ENCODE measurements at places on chromosomes 7 and 10.

- no peak for DNase-seq
Measured at GRCh38 chr10:125157505-125157904, 2.9 kb downstream of the CTBP2 start.

- DNase-seq = no peak
Measured at GRCh38 chr7:133950855-133951254, 176.3 kb upstream of the LRGUK start.

DNA sequence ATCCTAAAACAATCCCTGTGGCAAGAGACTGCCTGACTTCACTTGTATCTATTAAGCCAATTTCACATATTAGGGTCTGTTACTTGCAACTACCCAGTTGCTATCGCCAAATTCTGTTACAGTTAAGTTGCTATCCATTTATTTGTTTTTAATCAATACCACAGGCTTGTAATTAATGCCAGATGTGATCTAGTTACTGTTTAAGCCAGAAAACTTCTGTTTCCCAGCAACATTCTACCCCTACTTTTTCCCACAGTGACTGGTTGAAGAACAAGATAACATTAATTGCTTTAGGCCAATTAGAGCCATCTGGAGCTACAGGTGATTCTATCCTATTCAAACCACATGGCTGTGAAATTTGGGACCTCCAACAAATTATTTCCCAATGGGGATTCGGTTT lies 131.3 kb downstream of the ALOX5 start:
- DNase-seq = no peak

GRCh38 chr10:46530249-46531186 lies 25.9 kb downstream of the GPRIN2 start:
- no peak for DNase-seq

DNA sequence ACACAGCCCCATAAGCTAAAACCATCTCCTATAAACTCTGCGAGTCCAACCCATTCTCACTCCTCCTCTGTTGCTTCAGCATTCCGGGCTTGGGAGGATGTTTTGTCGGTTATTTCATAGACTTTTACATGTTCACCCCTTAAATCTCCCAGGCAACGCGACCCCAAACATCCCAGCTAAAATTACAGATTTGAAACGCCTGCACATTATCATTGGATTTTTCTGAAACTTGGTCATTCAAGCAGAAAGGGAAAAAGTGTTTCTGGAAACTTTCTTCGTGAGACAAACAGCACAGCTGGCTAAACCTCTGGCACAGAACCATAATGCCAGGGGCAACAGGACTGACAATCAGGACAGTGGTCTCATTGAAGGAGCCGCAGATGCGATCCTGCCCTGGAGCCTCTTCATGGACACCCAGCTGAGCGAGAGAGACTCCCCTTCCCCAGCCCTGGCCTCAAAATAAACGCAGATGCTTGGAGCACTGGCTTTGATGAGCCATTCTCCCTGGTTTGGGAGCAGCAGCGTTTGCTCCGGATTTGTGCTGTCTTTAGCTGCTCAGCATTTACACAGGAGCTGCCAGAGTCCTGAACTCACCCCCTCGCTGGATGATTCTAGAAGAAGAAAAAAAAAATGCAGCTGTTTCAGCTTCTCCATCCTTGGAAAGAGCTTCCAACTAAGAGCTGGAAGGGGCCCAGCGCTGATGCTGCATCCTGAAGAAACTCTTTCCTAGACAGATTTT lies 30.1 kb downstream of the AFAP1L2 start:
- DNase-seq = no peak

GRCh38 chr7:78510580-78511188 lies 712.1 kb downstream of the PHTF2 start:
- DNase-seq = no peak

DNA sequence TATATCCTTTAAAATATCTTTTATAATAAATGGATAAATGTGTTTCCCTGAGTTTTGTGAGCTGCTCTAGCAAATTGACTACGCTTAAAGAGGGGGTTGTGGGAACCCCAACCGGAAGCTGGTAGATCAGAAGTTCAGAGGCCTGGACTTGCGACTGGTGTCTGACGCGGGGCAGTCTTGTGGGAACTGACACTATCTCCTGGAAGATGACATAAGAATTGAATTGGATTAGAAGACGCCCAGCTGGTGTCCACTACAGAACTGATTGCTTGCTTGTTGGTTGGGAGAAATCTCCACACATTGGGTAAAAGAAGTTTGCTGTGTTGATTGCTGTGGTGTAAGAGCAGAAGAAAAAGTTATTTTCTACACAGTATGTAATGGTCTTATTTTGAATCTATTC lies 51.1 kb upstream of the AHR start:
- DNase-seq = no peak

DNA sequence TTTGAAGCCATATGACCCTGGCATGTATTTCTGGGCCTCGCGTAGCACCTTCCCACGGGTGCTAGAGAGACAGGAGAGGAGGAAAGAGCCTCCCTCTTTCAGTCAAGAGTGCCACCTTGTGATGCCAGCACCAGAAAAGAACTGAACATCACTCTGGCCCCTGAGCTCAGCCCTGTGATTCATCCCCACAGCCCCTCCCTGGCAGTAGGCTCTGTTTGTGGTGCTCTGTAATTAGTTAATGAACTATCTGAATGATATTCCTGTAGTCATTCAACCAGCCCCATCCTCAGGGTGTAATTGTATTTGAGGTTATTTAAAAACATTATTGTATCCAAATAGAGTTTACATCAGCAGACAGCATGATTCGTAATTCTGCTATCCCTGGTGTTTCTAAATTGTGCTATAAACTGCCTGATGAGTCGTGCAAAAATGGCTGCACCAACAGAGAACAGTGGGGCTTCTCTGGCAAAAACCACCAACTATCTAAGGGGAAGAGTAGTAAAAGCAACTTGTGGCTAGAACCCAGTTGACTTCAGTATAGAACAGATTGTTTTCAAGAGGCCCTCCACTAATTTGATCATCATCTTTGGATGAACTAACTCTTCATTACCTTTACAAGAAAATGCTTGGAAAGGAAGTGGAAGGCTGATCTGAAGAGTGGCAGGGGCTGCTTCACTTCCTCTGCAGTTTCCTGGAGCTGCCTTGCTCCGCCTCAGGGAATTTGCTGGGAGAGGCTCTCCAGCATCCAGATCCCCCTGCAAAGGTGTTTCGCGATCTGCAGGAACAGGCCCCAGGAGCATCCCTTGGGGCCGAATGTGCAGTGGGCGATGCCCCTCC lies 23.7 kb upstream of the TIAL1 start:
- DNase-seq = no peak

DNA sequence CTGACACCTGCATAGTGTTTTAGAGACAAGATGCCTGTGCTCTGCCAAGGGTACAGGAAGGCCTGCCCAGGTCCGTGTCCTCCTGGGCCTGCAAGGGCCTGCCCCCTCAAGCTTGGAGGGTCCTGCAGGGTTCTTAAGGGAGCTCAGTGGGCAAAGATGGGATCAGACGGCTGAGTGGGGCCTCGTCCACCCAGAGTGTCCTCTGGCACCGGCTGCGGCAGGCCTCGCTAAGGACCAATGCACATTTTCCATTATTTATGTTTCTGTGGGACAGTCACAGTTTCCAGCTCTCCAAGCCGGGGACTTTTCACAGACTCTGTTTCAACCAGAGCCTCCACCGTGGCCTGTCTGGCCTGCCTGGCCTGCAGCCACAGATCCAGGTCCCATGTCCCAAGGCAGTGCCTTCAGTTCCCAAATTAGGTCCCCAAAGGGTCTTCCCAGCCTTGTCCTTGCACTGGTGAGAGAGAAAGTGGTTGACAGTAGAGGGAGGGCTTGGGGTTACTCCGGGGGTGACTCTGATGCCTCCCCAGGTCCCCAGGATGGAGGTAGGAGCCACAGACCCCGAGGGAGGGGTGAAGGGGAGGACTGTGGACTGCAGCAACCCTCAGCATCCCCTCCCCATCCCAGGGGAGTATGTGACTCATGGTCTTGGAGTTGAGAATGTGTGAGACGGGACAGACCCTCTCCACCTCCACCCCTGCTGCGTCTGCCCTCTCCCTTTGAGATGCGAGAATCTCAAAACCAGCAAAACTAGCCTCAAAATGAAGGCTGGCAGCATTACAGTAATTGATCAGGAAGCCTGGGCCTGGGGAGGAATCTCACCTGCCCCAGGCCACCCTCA lies 14.8 kb downstream of the MYL10 start:
- no peak for DNase-seq

- DNase-seq = no peak
Measured at GRCh38 chr10:31210190-31210589, 108.8 kb upstream of the ZEB1 start.

GRCh38 chr10:114767101-114767985 lies 54.2 kb upstream of the FHIP2A start:
- DNase-seq = peak; percentile 15

- DNase-seq = no peak
Measured at GRCh38 chr7:136697271-136697670, 171.2 kb upstream of the CHRM2 start.

DNA sequence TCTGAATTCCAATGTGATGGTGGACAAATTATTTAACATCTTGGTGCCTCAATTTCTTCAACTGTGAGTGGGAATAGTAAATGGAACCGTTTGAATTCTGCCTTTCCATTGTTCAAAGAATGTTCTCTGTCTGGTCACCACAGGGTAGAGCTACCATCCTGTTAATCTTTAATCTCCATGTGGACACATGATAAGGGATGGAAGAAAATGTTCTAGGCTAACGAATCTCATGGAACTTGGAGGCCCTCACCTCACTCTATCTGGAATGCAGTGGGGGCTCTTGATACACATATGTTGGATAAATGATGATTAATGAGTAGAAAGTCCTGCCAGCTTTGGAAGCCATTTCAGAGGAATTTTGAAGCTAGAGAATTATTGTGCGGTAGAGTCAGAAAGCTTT lies 118.5 kb upstream of the HABP2 start:
- no peak for DNase-seq

GRCh38 chr10:43648095-43648397 lies 635 bp downstream of the ZNF32 start:
- DNase-seq = no peak

DNA sequence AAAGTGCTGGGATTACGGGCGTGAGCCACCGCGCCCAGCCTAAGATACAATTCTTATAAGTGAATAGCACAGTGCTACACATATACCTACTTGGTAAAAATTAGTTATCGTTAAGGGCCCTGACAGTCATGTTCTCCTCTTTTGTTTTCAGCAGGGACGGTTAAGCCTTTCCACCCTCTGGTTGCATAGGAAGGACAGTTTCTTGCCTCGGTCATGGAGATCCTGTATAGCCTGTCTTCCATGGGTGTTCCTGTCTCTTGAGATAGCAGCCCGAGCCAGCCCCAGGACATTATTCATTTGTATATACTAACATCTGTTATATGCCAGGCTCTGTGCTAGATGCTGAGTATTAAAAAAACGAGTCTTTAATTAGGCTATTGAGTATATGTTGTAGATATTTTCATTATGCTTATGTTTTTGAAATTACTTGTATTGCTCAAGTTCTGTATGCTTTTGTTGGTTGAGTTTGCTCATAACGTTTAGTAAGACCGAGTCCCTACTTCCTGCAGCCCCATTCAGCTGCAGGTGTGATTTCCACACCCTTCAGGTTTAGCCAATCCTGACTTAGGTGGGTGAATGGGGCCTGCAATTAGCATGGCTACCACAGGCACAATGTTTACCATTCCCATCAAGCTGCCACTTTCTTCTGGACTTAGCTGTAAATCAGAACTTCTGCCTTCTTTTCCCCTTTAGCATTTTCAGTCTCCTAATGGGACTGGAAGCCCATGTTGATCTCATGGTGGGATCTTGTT lies 24.8 kb downstream of the CCSER2 start:
- DNase-seq = no peak

- DNase-seq = no peak
Measured at GRCh38 chr7:29017713-29018112, 59.6 kb upstream of the TRIL start.

DNA sequence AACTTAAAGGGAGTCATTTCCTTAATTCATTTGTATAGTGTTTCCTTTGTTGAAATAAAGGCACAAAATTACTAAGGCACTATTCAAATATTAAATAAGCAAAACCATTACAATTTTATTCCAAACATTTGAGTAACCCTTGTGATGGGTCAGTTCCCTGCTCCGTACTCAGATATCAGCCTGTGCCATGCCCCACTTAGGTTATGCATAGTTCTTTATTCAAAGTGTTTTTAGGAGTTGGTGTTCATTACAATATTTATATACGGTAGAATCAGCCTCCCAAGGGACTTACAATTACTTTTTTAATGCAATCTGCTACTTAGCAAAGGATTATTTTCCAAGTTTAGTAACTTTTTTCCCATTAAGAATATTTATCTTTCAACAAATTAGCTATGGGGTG lies 119.3 kb upstream of the SEMA3D start:
- DNase-seq = no peak

- no peak for DNase-seq
Measured at GRCh38 chr7:104286839-104287238, 41.6 kb upstream of the LHFPL3 start.

DNA sequence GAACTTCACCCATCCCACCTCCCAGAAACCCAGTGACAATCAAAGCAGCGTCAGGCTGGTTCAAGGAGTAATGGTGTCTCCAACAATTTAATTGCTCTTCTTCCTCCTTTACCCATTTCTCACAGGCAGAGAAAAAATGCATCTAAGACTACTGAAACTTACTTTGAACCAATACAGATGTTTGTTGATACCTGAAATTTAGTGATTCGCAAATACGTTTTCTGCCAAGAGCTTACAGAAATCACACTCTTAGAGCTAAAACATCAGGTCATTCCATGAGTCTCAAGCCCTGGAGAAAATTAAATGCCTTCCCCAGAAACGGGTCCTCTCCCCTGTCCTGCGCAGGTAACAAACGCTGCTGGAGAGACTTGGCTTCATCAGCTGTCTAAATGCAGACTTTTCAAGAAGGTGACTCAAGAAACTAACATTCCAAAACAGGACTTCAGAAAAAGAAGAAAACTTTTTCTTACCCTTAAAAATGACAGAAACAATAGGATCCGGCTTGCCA lies 443 bp downstream of the MYOF start:
- DNase-seq = no peak

DNA sequence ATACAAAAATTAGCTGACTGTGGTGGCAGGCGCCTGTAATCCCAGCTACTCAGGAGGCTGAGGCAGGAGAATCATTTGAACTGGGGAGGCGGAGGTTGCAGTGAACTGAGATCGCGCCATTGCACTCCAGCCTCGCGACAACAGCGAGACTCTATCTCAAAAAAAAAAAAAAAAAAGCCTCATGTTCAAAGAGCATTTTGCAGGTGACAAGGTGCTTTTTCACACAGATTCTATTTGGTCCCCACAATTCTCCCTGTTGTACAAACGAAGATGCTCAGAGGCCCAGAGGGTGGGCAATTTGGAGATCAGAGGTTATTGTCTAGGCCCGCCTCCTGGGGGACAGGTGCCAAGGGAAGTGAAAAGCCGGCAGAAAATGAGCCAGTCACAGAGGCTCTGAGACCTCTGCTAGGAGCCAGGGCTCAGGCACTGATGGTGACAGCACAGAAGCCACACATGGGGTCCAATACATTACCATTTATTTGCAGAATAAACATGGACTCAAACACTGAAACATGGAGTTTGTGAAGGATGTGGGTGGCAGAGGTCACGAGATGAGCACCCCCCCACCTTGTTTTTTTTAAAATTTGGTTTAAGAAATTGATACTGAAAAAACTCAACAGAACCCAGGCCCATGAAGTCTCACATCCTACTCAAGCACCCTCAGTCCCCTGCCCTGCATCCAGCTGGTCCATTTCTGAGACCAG lies 882 bp upstream of the GAL3ST4 start:
- no peak for DNase-seq

- DNase-seq = no peak
Measured at GRCh38 chr10:129839285-129840195, 124.5 kb downstream of the EBF3 start.
